ENCODE measurements at places on chromosomes 5 and 9. TPM values are rescaled to one million over a fixed set of nuclear protein-coding genes. Genes with fewer than 3 reads are reported as not detected.

PCA3 gene
- total RNA-seq, result not detected

DNA sequence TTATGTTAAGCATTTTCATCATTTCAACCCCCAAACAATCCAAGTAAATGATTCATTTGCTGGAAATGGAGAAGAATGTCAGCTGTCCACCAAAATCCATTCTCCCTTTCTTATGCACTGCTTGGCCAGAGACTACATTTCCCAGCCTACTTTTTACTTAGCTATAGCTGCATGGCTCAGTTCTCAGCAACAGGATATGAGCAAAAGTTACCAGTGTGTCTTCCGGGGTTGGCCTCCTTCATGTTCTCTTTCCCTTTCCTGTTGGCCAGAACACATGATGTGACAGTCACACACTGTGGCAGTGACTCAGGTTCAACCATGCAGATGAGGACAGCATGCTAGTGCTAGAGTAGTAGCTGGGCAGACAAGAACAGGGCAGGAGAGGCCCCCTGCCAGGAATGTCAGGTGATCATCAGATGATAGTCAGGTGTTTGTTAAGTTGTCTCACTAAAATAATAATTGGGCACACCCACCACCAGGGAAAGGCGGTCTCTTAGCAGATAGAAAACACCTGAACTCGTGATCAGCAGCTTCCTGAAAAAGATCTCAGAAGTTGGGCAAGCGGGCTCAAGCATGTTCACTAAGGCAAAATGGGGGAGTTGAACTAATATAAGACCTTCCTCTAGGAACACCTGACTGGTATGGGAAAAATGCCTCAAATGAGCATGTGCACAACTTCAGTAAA, 12.2 kb downstream of the GPR150 start:
- no peaks in the 10 kb centered on the region for H3K36me3 ChIP-seq
- H3K27ac ChIP-seq, result no peak overlapping the region
- H3K4me1 ChIP-seq, result peaks cover 4% of the 10 kb centered on the region
- no peak for DNase-seq

- H3K4me3 ChIP-seq, result no peak overlapping the region
- DNase-seq, result no peak
- H3K36me3 ChIP-seq, result no peaks in the 10 kb centered on the region
- H3K27me3 ChIP-seq, result no peaks in the 10 kb centered on the region
Measured at GRCh38 chr5:54215233-54215736, 95.1 kb downstream of the ARL15 start.

GNA14 gene
- 6.6 TPM for total RNA-seq
